ENCODE measurements at places on chromosomes 7 and 10.

GRCh38 chr10:124174071-124174566 is 80.7 kb upstream of the CHST15 start:
- no peak for DNase-seq

- DNase-seq, result no peak
These were observed 209.5 kb upstream of the INHBA start for GRCh38 chr7:41912426-41912825.

DNA sequence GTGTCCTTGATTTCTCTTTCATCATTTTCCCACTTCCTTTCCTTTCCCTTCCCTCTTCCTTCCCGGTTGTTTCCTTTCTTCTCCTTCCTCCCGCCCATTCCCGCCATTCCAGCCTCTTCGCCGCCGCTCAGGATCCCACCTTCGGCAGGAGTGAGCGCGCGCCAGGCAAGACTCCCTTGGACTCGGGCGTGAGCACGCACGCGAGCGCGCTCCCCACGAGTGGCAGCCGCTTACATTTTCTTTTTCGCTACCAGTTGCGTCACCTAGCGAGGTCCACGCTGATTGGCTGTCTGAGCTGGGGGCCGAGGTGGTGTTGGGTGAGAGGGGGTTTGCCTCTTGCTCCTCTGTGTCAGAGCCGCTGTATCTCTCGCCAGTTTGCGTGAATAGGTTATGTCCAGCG is 11.8 kb downstream of the ZAN start:
- DNase-seq, result no peak

GRCh38 chr7:82375129-82375528 is 68.4 kb downstream of the CACNA2D1 start:
- no peak for DNase-seq

DNA sequence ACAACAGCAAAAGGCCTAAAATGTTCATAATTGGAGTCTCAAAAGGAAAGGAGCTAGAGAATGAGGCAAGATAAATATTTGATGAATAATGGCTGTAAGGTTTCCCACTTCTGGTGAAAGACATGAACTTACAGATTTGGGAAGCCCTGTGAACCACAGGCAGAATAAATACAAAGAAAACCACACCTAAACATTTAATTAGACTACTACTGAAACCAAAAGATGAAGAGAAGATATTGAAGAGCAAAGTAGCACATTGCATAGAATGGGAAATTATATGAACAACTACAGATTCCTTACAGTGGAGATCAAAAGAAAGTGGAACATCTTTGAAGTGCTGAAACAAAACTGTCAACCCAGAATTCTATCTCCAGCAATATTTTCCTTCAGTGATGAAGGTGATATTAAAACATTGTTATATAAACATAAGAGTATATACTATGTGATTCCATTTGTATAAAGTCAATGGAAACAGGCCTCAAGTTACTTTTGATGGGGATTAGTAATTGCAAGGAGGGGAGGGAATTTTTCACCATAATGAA is 191.3 kb upstream of the KAT6B start:
- no peak for DNase-seq

DNA sequence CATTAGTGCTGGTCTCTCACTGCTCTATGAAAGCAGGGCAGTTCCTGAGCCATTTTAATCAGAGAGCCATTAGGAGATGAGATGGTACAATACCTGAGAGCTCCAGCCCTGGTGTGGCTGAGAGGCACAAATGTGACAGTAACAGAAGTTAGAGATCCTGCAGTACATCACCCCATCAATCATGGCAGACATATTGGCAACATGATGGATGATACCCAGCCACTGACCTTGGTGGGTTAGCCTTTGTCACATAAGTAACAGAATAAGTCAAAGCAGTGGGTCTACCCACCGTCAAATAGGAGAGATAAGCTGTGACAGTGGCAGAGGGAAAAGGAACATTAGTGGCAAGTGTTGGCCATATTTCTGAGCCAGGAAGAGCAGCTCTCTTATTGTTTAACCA is 53.3 kb upstream of the NXPH1 start:
- DNase-seq, result no peak

GRCh38 chr10:78458983-78459638 is 425.4 kb downstream of the RPS24 start:
- DNase-seq, result no peak

GRCh38 chr7:30412782-30413504 is 65.6 kb downstream of the NOD1 start:
- peak; percentile 31 for DNase-seq
